B cell (primary cell): ENCODE measurements at places on chromosomes 12 and 14.

- DNase-seq: no peak
Measured at GRCh38 chr12:124745891-124746570, 117.6 kb downstream of the SCARB1 start.

- no peak for DNase-seq
Measured at GRCh38 chr12:95397571-95397970, 76.4 kb upstream of the METAP2 start.

DNA sequence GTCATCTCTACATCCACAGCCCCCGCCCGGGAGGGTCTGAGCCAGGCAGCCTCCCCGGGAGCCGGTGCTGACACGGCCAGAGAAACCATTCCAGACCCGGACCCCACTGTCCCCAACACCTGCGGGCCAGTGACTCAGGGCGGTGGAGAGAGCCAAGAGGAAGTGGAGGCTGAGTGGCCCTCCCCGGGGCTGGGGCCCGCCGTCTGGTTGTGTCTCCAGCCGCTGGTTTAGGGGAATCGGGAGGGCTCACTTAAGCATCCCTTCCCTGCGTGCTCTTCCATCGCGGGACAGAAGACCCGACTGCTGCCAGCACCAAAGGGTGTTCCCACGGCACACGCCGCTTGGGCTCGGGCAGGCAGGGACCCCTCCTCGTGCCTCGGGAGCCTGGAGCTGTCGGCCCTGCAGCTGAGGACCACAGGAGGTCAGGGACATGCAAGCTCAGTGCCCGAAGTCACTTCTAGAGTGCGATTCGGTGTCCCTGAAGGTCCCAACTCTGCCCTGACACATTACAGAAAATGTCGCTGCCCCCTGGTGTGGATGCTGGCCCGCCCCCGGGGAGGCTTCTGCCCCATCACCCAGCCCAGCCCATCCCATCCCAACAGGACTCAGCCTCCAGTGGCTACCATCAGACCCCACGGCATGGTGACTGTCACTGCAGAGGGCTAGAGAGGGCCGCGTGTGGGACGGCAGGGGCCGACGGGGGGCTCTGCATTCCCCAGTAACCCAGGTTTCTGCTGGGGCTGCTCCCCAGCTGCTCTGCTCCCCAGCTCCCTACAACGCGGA, 50.8 kb downstream of the GALNT9 start:
- no peak for DNase-seq

GRCh38 chr14:53032838-53033390, 82.1 kb upstream of the FERMT2 start:
- DNase-seq: no peak

GRCh38 chr14:77864085-77864484, 64.2 kb downstream of the ADCK1 start:
- no peak for DNase-seq

DNA sequence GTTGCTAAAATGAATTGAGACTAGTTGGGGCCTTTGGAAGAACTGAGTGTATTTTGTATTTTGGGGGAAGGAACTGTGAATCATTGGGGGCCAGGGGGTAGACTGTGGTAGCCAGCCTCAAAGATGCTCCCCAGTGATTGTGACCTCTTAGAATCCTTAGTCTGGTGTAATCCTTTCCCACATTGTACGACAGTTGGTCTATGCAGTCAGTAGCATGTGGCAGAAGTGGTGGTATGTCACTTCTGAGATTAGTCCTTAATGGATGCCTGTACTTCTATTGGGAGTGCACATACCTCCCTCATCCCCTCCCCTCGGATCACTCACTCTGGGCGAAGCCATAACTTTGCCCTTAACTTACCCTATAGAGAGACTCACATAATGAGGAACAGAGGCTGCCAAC, 48.0 kb downstream of the USP15 start:
- no peak for DNase-seq

- no peak for DNase-seq
Measured at GRCh38 chr12:998020-998874, 7.2 kb downstream of the ERC1 start.
